ENCODE measurements at places on chromosomes 2 and 18. TPM values are rescaled to one million over a fixed set of nuclear protein-coding genes. Genes with fewer than 3 reads are reported as not detected.

The PER2 gene
- total RNA-seq, result 6.2 TPM

The GYPC gene
- total RNA-seq, result not detected

The GNAL gene
- 5.4 TPM for total RNA-seq

The SLC1A4 gene
- 11.9 TPM for total RNA-seq

The RAPGEF4 gene
- 0.26 TPM for total RNA-seq

The COPS8 gene
- total RNA-seq, result 193 TPM

The NT5C1B gene
- not detected for total RNA-seq

The UPP2 gene
- total RNA-seq, result not detected

The FAM98A gene
- total RNA-seq, result 67.6 TPM

The MYCN gene
- not detected for total RNA-seq

The SERPINB4 gene
- total RNA-seq, result not detected

The CNTNAP5 gene
- not detected for total RNA-seq

The PRSS56 gene
- 0.20 TPM for total RNA-seq

The ERMN gene
- not detected for total RNA-seq

Measured in A549 treated with ZK216348 at 1 μM for 4 hours (cell line).